ENCODE measurements at places on chromosomes 5 and 9.

DNA sequence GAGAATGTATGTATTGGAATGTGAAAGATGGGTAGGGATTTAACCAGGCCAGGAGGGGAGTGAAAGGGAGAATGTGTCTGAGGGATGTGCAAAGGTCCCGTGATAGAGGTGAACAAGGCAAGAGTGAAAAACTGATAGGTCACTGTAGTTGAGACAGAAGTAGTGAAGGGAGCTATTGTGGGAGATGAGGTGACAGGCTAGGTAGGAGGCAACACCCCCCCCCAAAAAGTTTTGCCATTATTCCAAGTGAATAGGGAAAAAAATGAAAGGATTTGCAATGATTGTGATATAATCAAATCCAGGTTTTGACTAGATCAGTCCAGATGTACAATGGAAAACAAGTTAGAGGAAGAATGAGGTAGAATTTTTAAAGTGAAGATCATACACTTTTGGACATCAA, 136.6 kb upstream of the GPR151 start:
- DNase-seq: no peak

DNA sequence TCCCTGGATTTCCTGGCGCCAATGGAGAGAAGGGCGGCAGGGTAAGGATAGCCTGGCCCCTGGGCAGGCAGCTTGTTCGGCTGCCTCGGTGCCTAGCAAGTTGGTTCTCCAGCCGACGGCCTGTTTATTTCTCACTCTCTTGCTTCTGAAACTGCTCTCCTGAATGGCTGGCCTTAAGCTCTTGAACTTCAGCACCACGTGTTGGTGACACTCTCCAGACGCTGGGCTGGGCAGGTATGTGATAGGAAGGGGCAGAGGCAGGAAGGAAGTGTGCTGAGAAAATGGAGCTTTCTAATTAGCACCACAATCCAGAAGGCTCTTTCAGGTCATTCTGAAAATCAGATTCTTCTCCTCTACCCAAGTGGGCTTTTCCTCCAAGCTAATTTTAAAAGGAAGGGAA, 91.4 kb upstream of the FCN2 start:
- no peak for DNase-seq

DNA sequence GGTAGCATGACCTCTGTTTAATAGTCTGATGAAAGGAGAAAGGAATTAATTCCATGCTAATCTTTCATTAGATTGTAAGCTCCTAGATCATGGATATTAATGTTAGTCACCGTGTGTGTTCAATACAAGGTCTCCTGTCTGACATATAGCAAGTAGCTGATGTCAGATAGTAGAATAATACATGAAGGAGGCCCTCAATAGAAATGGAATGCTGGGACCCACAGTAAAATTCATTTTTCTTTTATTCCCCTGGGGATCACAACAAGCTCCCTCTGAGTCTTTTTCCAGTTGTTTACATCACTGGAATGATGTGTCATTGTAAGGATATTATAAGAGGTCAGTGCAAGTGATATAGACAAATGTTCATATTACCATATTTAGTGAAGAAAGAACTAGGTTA, 240.3 kb upstream of the TRPC7 start:
- no peak for DNase-seq

GRCh38 chr5:159340511-159340910, 10.2 kb upstream of the IL12B start:
- no peak for DNase-seq

- no peak for DNase-seq
These were observed 45.6 kb upstream of the GLRX start for GRCh38 chr5:95868136-95868535.

DNA sequence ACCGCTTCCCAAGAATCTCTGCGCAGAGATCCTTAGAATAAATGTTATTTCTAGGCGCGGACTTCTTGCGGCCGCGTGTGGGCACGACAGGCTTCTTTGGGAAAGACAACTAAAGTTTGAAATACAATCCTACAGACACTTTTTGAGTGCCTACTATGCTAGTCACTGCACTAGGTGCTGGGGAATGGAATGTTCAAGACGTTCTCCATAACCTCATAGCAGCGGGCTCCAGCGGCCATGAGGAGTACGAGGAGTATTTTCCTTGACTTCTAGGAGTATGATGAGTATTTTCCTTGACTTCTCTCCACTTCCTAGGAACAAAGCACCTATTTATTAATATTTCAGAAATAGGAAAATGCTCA, 636 bp upstream of the PWWP2A start:
- no peak for DNase-seq

- DNase-seq: no peak
These were observed 23.0 kb downstream of the AUH start for GRCh38 chr9:91338681-91339080.

DNA sequence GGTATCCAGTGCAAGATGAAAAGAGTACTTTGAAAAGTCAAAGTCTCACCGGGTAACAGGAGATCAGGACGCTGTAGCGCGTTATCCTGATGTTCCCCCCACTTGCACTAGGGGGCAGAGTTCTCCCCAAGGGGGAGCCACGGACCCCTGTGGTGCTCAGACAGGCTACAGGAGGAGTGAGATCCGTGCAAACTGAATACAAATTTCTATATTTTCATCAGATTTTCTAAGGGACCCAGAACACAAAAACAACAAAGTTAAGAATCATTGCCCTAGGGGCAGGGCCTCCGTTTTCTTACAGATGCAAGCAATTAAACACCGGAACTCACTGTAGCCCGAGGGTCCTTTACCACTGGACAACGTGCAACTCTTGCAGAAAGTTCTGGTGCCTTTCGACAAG, 2.0 kb downstream of the MYO10 start:
- DNase-seq: peak; percentile 25

- no peak for DNase-seq
These were observed 233.4 kb upstream of the ITGA1 start for GRCh38 chr5:52554293-52554692.
